Stimulated activated CD4-positive, alpha-beta T cell treated with anti-CD3 and anti-CD28 coated beads, Interleukin-1b, Interleukin-23, amount 100 ng/mL, for 48 hours (primary cell): ENCODE measurements at places on chromosomes 4 and X.

DNA sequence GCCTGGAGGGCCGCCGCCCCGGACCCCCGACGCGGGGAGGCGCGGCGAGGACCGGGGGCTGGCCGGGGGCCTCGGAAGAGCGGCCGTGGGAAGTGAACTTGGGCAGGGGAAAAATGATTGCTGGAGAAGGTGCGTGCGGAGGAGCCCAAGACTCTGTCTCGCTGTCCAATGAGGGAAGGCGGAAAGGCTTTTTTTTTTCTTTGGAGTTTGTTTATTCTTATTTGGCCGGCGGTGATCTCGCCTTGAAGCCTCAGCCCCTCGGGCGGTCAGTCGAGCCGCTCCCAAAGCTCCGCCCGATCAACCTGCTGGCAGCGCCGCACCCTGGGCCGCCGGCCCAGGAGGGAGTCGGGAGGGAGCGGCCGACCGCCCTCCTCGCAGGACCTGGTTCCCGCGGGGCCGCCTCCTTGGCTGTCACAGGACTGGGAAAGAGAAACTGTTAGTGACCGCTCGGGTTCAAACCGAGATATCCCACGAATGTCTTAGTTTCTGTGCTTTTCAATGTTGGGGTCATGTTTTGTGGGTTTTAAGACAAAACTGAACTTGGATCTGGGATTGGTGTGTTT, 2.5 kb downstream of the CPEB2 start:
- DNase-seq = peak; percentile 30

GRCh38 chr4:15234856-15235126, 193.0 kb upstream of the C1QTNF7 start:
- DNase-seq = no peak

DNA sequence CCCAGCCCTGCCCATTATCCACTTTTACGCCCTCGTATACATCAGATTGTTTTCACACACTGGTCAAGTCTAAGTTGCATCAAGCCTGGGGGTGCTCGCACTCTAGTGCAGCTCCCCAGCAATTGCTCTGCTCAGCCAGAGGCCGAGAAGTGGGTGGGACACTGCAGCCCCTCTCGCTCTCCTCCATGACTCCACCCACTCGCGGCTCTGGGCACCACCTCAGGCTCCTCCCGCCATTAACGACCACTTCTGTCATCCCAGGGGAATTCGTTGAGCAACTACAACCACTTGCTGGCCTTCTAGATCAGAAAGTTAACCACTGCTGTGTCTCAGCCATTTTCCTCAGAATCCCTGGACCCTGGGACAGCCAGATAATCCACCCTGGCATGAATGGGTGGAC, 53.6 kb downstream of the ETNPPL start:
- DNase-seq = no peak

- no peak for DNase-seq
Observed at GRCh38 chrX:69961365-69962072, 88.2 kb downstream of the AWAT2 start.

GRCh38 chrX:114591121-114591520, 7.2 kb downstream of the HTR2C start:
- DNase-seq = no peak
